ENCODE measurements at places on chromosomes 11 and 22.

DNA sequence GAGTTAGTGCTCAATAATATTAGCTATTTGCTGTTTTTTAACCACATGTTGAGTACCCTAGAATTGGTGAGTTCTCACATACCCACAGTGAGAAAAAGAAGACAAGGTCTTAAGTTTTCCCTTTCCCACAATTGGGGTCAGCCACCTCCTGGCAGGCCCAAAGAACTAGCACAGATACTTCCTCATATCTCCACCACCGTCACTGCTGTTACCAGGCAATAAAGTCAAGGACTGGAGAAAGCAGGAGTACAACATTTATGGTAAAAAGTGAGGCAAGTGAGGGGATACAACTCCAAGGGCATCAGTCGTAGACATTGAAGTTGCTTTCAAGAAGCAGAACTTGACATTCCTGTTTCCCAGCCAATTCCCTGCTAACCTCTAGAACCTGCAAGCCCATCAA is 19.6 kb downstream of the ELP4 start:
- DNase-seq, result no peak

- DNase-seq, result no peak
Measured at GRCh38 chr22:30315962-30316576, 10.7 kb downstream of the TBC1D10A start.

GRCh38 chr11:87600938-87601337 is 563.2 kb downstream of the TMEM135 start:
- DNase-seq, result no peak

DNA sequence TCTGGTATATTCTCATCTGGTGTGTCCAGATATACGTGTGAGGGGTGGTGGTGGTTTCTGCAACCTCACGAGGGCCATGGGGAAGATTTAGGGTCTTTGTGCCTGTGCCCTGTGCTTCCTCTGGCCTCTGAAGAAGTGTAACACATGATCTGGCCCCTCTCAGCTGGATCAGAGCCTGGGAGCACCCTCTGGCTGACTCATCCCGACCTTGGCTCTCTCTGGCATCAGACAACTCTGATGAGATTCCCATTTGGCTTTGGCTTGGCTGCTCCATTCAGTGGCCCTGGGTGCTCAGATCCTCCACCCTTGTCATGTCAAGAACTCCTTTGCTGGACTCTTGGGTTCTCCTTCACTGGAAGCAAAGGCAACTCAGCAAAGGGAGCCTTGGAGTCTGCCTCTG is 45.2 kb downstream of the RASSF10 start:
- DNase-seq, result no peak

GRCh38 chr11:120563703-120564572 is 52.4 kb downstream of the GRIK4 start:
- no peak for DNase-seq

- no peak for DNase-seq
Measured at GRCh38 chr11:110298301-110298765, 1.9 kb upstream of the RDX start.

GRCh38 chr11:70265341-70265740 is 5.1 kb upstream of the PPFIA1 start:
- no peak for DNase-seq
